Cardiac muscle cell (in vitro differentiated cells and primary cell): ENCODE measurements at places on chromosomes 2 and 18. TPM values are rescaled to one million over a fixed set of nuclear protein-coding genes. Genes with fewer than 3 reads are reported as not detected.

Gene MYOM1
- total RNA-seq = 209 and 219 TPM in 2 replicates

Gene CSRNP3
- 10.8 and 13.8 TPM in 2 replicates for total RNA-seq

Gene ANTXR1
- total RNA-seq = 26.8 and 36.0 TPM in 2 replicates

Gene DTNA
- 19.6 and 27.6 TPM in 2 replicates for total RNA-seq

Gene NAPG
- total RNA-seq = 18.4 and 21.7 TPM in 2 replicates

Gene FSHR
- total RNA-seq = 0.95 and 1.9 TPM in 2 replicates

Gene AGXT
- 0.06 and 0.67 TPM in 2 replicates for total RNA-seq

Gene TXNDC2
- not detected in 2 replicates for total RNA-seq

Gene CGREF1
- 0.48 and 1.8 TPM in 2 replicates for total RNA-seq

Gene DPP10
- total RNA-seq = 1.4 and 1.7 TPM in 2 replicates

Gene TMEM163
- total RNA-seq = 30.3 and 45.8 TPM in 2 replicates

Gene STARD6
- total RNA-seq = not detected in 2 replicates

Gene TMEM178A
- total RNA-seq = 21.3 and 22.5 TPM in 2 replicates

Gene RAB17
- total RNA-seq = 2.9 and 4.7 TPM in 2 replicates

Gene PCARE
- total RNA-seq = 0.49 and 0.57 TPM in 2 replicates
